CD4-positive, alpha-beta T cell treated with Interleukin-6 at 100 ng/mL for 8 hours (primary cell): ENCODE measurements at places on chromosomes 2 and 18.

GRCh38 chr2:29821591-29821990 is 99.8 kb downstream of the ALK start:
- DNase-seq = no peak

DNA sequence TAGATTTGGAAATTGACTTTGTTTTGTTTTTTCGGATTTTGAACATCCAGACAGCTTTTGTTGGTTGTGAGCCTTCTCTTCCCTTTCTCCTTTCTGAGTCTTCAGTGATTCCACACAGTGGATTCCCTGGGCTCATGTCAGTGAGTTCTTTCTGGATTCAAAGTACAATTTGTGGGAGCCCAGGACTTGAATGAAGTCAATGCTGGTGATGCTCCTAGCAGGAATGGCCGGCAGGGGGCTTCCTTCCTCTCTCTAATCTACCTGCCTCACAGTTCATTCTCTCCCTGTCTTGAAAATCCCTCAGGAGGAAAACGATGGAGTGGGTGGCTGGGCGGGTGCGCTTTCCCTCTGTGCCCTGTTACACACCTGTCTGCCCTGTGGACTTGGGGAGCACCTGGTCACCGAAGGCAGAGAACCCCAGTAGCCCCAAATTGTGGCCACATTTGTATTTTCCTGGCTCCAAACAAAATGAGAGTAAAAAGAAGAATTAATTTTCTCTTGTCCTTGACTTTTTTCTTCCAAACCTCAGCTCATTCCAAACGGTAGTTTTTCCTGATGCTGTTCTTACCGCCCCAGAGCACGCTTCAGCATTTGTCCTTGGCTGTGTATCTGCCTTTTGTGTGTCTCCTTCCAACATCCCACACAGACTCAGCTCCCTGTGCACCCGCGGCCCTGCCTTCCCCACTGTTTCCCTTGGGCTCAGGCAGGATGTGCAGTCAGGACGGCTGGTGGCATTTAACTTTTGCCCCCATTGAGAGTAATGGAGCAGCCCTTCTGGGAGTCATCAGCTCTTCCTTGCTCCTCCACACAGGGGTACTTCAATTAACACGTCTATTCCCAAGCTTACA is 86.6 kb downstream of the MARCO start:
- DNase-seq = no peak

- no peak for DNase-seq
Observed at GRCh38 chr2:18005411-18005810, 126.9 kb downstream of the KCNS3 start.

DNA sequence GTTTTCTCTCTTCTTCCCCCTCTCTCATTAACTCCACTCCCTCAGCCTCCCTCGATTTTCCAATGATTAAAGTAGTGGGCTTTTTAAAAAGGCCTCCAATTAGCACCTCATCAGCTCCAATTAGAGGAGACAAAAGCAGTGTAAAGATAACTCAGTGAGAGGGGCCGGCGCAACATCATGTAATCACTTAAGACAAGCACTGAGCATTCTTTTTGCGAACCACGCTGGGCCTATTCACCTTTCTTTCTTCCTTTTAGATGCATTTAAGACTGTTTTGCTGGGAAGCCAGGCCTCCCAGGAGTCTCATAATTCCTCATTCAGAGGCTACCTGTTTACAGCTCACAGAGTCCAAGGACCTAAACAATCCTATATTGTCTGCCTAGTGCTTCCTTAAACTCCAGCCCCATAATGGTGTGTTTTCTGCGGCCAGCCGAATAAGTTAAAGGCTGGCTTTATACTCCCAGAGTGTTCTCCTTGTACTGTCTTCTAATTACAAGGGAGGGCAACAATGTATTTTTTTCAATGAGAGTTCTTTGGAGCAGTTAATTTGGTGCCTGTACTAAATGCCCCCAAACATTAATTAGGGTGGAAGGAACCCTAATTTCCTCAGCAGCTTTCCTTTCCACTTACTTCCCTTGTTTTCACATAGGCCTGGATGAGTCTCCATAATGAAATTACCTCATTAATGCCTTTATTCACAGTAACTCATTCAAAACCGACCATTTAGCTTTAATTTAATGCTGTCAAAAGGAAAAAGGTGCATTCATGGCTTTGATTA is 28.0 kb upstream of the LMAN1 start:
- no peak for DNase-seq

- DNase-seq = no peak
Observed at GRCh38 chr2:95027369-95027720, 1.8 kb downstream of the MAL start.
